Lower lobe of right lung (tissue), 2 donors: ENCODE measurements at places on chromosomes 2 and 18.

GRCh38 chr18:57273194-57273593, 79.2 kb upstream of the ST8SIA3 start:
- H3K36me3 ChIP-seq = no peaks in the 10 kb centered on the region
- no peak overlapping the region for H3K27ac ChIP-seq
- no peaks in the 10 kb centered on the region for H3K27me3 ChIP-seq
- H3K4me1 ChIP-seq = no peaks in the 10 kb centered on the region
- no peak overlapping the region for H3K4me3 ChIP-seq

DNA sequence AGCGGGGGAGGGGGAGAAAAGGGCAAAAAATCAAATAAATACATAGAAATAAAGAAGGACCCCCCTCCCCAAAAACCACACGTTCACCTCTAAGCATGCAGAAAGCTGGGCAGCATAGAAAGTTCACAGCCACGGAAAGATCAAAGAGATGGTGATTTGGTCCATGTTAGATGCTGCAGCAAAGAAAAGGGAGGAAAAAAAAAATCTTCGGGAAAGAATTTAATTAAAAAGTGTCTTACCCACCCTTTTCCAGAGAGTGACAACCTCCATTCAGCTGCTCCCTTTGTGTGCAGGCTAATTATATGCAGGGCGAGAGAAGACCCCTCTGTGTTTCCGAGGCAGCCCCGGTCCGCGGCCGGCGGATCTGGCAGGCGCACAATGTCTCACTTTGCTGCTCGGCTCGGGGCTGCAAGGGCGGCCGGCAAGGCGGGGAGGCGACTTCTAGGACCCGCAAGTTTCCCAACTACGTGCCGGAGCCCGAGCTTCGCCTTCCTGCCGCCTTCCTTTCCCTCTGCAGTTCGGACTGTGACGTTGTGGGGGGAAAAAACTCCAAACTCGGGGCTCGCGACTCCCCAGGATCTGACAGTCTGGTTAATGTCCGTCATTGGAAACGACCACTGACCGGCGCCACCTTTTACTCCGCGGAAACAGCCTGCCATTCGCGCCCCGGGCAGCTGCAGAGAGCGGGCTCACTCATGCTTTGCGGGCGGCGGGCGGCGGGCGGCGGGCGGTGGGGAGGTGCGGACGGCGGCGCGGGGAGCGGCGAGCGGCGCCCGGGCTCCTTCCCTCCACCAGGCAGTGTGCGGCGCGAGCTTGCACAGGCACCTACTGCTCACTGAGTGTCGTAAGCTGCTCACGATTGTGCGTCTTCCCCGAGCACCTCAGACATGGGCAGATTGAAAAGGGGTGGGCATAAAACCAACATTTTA, at the start of gene LRRTM1:
LRRTM1 (minus strand) TSS at position 844 of the 929 bp plus-strand sequence. CDS start 933 bp downstream, outside the sequence.
- no peak within 1 kb of the TSS for H3K27ac ChIP-seq
- peaks cover 47% of the 10 kb centered on the region for H3K27me3 ChIP-seq
- peak within 1 kb of the TSS; percentile 39 for H3K4me3 ChIP-seq
- DNase-seq = no peak

GRCh38 chr2:100733391-100734187, 86.3 kb upstream of the NPAS2 start:
- H3K27me3 ChIP-seq = no peaks in the 10 kb centered on the region
- H3K4me3 ChIP-seq = no peak overlapping the region
- no peak overlapping the region for H3K27ac ChIP-seq
- peaks cover 4% of the 10 kb centered on the region for H3K4me1 ChIP-seq
- DNase-seq = peak; percentile 50

DNA sequence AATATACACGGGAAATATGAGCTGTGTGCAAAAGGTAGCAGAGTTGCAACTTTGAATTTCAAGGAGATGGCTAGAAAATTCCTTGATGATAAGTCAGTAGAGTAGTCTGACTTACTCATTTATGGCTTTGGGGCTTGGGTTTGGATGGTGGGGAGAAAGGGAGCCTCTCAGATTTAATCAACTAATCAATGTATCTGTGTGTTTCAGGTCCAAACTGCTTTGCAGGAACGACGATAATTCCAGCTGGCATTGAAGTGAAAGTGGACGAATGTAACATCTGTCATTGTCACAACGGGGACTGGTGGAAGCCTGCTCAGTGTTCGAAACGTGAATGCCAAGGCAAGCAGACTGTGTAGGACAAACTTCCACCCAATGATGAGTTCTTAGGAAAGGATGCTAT, 164.6 kb downstream of the VWC2L start:
- DNase-seq = no peak
- no peaks in the 10 kb centered on the region for H3K4me1 ChIP-seq
- H3K36me3 ChIP-seq = no peaks in the 10 kb centered on the region
- H3K4me3 ChIP-seq = no peak overlapping the region
